ENCODE measurements at places on chromosomes 5 and 9. TPM values are rescaled to one million over a fixed set of nuclear protein-coding genes. Genes with fewer than 3 reads are reported as not detected.

Gene SLC34A3
- not detected for total RNA-seq

GRCh38 chr9:106039151-106039935 is 345.0 kb downstream of the TMEM38B start:
- ATAC-seq = no peak

GRCh38 chr5:151601391-151601790 is 10.3 kb upstream of the FAT2 start:
- no peak for ATAC-seq

GRCh38 chr5:169197343-169197742 is 103.6 kb downstream of the SLIT3 start:
- no peak for ATAC-seq

GRCh38 chr5:32225445-32225844 is 51.3 kb upstream of the GOLPH3 start:
- ATAC-seq = no peak

DNA sequence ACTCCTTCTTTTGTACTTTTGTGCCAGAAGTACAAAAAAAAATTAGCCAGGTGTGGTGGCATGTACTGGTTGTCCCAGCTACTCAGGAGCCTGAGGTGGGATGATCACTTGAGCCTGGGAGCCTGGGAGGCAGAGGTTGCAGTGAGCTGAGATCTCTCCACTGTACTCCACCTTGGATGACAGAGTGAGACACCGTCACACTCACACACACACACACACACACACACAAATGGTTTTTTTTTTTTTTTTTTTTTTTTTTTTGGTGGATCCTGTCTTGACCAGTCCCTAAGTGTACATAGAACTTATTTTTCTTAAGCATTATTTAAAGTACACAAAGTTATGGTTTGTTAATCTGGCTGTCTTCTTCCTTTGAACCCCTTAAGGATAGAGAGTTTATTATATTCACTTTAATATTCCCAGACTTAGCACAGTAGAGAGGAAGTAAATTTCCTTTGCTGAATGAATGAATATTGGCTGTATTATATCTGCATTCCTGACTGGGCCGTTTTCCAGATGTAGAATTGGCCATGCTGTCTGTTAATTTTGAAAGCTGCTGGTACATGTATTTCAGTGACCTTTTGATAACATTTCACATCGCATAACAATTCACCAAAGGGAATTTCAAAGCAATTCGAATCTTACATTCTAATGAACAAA is 429.0 kb upstream of the ZNF608 start:
- no peak for ATAC-seq

DNA sequence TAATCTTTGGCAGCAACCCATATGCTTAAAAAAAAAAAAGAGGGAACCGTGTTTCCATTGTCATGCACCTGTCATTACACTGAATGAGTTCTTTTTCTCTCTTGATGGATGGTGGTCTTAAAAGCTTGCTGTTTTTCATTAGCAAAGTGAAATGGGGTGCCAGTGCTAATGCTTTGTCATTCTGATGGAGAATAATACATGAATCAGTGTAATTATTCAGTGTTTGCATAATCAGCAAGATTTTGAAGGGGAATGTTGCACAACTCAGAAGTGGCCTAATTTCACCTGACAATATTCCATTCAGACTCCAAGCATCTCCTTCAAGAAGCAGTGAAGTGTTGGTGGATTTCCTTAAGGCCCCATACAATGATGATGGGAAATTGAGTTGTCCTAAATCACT is 38.1 kb downstream of the MAP1B start:
- no peak for ATAC-seq

GRCh38 chr5:395921-396530 is 47.0 kb upstream of the EXOC3 start:
- no peak for ATAC-seq

Gene FAM163B
- total RNA-seq = not detected

DNA sequence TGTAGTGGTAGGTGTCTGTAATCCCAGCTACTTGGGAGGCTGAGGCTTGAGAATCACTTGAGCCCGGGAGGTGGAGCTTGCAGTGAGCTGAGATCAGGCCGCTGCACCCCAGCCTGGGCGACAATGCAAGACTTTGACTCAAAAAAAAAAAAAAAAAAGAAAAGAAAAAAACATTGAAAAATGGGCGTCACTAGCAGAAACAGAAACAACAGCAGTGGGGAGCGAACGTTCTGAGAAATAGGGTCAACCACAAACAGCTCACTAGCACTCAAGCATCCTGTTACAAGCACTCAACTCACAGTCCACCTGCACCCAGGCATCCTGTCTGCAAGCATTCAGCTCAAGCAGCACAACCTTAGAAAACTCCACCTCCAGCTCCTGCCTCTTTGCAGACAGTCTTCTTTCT is 17.2 kb downstream of the TRIM14 start:
- peak; percentile 92 for ATAC-seq

Gene RFESD
- total RNA-seq = 9.3 TPM
